Omental fat pad (tissue), 4 donors: ENCODE measurements at places on chromosomes 16 and 17. TPM values are rescaled to one million over a fixed set of nuclear protein-coding genes. Genes with fewer than 3 reads are reported as not detected.

DNA sequence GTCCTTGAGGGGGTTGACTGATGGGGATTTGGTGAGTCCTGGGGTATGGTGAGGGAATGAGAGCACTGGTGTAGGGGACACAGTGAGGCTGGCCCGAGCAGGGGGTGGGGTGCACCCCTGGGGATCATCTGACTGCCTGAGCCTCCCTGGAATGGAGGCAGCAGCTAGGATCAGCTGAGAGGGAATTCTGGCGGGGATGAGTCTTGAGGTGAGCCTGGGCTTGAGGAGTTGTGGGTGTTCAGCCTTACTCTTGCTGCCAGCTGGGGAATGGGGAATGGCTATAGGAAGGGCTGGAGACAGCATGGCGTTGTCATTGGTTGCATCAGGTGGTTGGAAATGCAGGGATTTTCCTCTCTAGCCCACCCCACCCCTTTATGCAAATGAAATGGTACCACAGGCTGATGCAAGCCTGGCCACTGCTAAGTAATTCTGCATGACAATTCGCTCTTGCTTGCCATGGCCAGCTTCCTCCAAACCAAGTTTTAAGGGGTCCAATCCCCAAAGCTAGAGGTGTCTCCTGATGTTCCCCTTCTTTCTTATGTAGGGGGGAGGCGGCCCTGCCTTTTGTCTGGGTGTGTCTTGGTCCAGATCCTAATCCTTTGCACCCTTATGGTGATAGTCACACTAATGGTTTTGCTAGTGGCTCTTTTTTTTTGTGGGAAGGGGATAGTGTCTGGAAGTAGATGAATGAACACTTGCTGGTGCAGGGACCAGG is 7.5 kb downstream of the NFE2L1 start:
- DNase-seq, result no peak

DNA sequence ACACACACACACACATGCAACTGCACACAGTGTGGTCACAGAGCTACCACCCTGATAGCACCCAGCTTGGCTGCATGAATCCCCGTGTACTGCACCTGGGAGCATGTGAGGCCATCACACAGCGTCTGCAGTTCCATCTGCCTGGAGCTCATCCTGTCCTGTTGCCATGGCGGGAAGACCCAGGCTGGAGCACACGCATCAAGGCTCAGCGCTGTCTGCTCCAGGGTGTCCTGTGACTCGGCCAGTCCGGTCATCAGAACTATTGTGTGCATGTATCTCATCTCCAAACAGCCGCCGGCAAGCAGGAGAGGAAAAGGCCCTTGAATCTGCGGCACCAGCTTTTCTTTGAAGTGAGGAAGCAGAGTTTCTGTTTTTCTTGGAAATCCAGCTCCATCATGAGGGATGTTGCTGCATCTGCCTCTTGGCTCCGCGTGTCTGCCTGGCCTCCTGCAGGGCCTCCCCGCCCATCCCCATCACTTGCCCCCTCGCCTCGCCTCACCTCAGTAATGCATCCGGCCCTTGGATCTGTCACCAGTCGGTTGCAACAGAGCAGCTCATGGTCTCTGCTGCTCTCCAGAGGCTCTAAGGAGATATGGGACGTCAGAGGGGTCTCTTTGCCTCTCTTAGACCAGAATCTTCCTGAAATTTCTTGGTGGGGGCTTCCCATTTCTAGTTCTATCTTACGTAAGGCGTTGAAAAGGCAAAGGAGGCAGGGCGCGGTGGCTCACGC is 23.7 kb downstream of the CACNG4 start:
- DNase-seq, result no peak

- DNase-seq, result no peak
Measured at GRCh38 chr17:81039854-81040758, 5.2 kb downstream of the BAIAP2 start.

GRCh38 chr16:200388-200787 is 20.1 kb downstream of the HBQ1 start:
- DNase-seq, result no peak

GRCh38 chr16:85587762-85588556 is 25.2 kb upstream of the GSE1 start:
- DNase-seq, result no peak

DNA sequence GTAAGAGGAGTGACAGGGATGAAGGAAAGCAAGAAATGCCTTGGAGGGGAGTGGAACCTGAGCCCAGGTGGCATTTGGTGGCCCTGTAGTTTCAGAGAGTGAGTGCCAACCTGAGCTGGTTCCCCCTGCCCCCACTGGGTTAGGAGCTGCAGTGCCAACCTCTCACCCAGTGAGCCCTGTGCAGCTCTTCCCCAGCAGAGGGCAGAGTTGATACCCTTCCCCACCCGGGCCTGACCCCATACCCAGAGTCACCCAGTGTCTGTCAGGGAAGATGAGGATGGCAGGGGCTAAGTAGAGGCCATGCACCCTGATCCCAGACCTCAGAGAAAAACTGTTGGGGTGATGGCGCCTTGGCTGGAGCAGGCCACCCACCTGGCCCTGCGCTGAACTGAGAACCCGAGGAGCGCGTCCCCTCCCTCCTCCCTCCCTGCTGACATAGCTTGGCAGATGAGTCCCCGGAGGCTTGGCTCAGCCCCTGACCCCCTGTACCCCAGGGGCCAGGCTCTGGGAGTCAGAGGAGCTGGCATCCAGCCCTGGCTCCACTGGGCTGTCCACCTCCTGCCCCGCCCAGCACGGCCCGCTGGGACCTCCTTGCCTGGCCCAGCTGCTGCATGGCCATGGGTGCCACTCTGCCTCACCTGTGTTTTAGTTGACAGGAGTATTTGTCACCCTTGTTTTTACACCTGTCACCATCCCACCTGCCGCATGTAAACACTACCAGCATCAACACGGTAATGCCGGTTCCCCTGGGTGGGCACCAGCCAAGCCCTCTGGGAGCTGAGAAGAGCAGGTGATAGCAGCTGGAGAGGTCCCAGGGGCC is 113.9 kb downstream of the AMFR start:
- no peak for DNase-seq

GRCh38 chr17:7912927-7913524 is 3.1 kb downstream of the RNF227 start:
- no peak for DNase-seq

- DNase-seq, result no peak
Measured at GRCh38 chr16:83198977-83199376, 572.2 kb downstream of the CDH13 start.

- DNase-seq, result no peak
Measured at GRCh38 chr17:66399441-66399840, 97.0 kb downstream of the PRKCA start.

DNA sequence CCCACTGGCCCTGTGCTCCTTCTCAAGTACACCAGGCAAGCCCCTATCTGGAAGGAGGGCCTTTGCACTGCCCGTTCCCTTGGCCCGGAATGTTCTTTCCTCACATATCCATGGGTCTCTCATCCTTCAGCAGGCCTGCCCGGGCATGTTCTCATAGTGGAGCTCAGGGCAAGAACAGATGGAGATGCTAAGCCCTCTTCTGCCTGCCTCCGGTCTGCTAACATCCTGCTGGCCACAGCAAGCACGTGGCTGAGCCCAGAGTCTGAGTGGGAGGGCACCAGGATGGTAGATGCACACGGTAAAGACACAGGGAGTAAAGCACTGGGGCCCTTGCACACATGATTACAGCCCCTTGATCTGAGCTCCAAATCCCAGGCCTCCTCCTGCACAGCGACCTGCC is 19.8 kb upstream of the ANKRD40CL start:
- no peak for DNase-seq

DNA sequence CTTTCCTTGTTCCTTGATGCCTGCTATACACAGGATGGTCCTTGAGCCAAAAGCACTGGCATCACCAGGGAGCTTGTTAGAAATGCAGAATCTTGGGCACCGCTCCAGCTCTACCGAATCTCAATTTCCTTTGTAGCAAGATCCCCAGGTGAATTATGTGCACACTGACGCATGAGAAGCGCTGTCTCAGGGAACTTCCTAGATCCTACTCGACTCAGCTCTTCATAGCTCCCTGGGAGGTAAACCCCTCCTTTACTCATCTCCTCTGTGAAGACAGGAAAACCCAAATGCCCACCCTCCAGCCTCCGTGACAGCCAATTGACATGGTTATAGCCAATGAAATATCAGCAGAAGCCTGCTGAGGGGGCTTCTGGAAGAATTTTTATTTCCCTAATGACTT is 4.1 kb downstream of the USP31 start:
- no peak for DNase-seq

DNA sequence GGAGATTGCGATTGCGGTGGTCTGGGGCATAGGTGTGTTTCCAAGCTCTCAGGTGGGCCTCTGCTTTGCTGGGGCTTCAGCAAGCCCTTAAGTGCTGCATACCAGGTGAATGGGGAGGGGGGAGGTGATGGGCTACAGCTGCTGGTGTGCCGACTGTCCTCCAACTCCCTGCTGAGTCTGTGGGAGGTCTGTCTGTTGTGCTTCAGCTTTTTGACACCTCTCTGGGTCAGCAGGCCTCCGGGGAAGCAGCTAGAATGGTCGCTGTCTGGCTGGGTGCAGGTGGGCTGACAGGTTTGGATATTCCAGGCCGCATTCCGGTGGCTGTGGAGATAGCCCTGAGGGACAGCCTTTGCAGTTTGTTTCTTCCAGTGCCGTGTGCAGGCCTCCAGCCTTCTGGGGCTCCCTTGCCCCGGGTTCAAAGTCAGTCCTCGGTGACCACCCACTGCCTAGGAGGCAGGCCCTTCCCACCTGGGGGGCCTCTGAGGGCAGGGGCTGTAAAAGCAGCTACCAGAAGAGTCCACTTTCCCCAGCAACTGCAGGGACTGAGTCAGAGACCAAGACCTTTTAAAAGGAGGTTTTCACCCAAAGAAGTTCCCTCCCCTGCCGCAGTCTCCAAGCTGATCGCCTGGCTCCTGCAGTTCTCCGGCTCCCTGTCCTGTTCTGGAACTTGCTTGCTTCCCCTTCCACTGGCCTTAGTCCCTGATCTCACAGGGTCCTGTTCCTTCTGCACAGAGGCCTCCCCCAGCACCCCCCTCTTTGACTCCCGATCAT is 2.0 kb upstream of the TTYH2 start:
- no peak for DNase-seq

DNA sequence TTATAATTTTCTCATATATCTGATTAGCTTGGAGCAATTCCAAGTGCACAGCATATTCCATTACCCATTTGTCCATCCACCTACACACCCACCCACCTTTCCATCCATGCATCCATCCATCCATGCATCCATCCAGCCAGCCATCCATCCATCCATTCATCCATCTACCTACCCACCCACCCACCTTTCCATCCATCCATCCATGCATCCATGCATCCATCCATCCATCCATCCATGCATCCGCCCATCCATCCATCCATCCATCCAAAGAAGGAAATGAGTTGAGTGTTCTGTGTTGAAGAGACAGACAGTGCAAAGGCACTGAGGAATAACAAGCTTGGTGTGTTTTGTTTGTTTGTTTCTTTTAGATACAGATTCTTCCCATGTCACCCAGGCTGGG is 78.7 kb upstream of the FAM20A start:
- no peak for DNase-seq

DNA sequence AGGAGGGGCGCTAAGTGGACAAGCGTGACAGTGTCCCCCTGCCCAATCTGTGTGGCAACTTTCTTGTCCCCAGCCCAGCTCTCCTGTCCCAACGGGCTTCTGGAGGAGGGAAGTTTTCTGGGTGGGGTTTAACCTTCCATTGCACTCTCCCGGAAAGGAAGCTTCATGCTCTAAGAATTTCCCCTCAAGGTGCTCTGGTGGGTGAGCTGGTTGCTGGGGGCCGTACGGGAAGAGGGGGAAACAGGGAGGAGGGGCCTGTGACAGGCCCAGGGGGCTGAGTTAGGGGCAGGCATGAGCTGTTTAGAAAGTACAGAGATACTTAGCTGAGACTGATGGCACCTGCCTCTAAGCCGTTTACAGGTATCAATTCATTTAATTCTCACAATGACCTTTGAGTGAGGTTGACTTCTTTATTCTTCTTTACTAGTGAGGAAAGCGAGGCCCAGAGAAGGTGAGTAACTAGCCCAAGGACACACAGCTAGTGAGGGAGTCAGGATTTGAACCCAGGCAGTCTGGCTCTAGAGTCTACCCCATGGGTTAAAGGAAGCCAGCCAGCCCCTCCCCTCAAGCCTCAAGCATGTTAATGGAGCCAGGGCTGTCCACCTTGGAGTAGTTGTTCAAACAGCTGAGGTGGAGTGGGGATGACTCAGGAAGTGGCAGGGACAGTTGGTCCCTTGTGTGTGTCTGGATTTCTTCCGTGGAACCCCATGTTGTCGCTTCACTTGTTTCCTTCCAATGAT is 18.9 kb downstream of the ADGRG1 start:
- DNase-seq, result no peak

DNA sequence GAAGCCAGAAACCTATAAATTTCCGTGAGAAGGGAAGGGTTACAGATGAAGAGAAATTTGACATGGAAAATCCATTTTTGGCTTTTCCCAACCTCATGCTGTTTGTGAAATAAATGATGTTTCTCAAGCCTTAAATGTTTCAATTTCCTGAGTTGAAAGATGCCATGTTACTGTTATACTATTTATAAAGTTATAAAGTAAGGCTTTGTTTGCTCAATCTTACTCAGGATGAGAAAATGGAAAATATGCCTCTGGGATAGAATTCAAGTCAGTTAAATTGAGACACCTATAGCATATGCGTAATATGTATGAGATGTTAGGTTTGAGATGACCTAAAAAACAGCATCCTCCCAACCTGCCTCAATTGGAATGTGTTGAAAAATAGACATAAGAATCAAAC is 19.9 kb upstream of the FAM20A start:
- DNase-seq, result no peak

- no peak for DNase-seq
Measured at GRCh38 chr17:83191388-83192160, 112.2 kb downstream of the METRNL start.

DNA sequence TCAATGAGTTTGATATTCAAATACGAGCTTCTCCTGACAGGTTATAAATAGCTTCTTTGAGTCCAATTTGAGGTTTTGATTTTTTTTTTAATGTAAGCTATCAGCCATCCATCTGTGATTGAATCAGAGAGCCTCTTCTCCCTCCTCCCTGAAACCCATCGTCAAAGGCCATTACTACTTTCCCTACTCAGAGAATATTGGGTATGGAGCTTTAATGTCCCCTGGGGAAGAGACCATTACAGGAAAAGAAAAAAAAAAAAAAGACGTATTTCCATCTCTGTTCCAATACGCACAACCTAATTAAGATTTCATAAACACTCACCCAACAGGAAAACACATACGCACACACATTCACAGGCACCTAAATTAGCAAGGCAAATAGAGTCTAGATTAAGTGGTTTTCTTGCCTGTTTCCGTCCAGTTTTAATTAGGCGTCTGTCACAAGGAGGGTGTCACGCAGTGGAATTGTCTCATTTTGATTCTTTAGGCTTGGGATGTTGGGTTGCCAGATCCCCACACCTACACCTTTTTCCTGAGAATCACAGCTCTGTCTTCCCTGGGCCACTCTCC is 194.3 kb upstream of the RPL38 start:
- DNase-seq, result no peak

Gene MARVELD3
- not detected for total RNA-seq

Gene OR1G1
- total RNA-seq, result not detected

Gene GRB7
- total RNA-seq, result 14.0 TPM

Gene TBC1D3E
- total RNA-seq, result not detected

Gene TEKT3
- total RNA-seq, result 0.44 TPM

Gene HP
- 765 TPM for total RNA-seq

Gene USP32
- total RNA-seq, result 68.6 TPM

Gene NDUFB10
- total RNA-seq, result 240 TPM

Gene TPSB2
- total RNA-seq, result 47.0 TPM
